ENCODE measurements at places on chromosomes 7 and 10.

- peak; percentile 43 for DNase-seq
Measured at GRCh38 chr10:97319671-97320479, 804 bp downstream of the FRAT1 start.

DNA sequence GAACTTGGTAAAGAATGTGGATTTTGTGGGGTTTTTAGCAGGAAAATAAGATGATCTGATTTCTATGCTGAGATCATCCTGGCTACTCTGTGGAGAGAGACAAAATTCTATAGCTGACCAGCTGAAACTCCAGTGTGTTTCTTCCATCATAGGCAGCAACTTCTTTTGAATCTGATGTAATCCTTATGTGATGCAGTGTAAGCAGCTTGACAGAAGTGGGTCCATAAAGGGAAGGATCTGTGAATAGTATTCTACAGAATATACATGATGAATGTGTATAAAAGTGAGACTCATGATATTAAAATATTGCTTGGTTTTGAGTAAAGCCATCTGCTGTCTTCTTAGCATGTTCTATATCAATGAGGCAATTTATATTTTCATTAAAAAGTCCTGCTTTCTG, 4.4 kb downstream of the MYO3A start:
- no peak for DNase-seq

DNA sequence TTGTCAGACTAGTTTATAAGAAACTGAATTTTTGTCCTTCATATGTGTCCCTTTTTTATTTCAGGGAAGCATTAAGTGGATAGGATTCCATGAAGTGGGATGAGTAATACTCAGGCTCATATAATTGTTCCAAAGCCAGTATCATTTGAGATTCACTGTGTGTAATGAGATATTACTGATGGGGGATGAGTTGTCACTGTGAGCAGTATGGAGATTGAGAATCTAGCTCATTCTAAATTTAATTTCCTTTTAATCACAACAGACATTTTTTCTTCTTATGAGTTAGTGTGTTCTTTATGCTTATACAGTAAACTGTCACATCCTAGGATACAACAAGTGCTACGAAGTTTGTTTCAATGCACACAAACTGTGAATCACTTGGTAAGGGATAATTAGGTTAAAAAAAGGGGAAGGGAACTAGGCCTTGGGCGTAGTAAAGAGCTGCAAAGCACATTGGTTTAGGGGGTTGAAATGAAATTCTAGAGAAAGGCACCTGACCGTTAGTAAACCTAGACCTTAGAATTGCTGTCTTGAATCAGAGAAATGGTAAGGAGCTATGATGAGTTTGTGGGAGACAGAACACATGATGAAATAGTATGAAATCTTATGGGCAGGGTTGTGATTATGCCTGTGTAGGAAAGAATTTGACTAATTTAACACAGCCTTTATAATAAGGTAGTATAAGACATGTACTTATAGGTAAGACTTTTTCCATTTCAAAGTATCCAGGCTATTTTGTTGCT, 153.4 kb downstream of the MLLT10 start:
- DNase-seq: no peak

DNA sequence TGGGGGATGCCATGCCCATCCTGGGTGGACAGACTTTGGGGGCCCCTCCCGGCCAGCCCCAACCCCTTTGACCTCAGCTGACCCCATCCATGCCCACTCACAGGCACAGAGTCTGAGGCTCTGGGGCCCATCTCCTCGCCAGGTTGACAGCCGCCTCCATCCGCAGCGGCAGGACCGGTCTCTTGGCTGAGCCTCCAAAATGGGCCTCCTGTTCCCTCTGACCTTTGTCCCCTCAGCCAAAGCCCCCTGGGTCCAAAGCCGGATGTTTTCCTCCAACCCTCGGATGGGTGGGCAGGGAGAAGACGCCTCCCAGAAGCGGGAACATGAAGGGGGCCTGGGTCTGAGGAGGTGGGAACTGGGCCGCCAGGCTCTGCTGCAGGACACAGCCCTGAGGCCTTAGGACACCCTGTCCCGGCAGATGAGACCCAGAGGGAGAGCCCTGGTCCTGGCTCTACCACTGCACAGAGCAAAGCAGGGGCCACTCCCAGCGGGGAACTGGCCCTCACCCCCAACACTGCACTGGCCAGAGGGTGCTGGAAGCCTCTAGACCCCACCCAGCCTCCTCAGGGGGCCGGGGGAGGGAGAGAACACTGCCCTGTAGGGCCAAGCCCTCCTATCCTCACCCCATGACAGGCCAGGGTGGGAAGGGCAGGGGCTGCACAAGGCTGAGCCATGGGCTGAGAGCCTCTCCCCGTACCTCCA, 12.6 kb downstream of the PDGFA start:
- DNase-seq: no peak

GRCh38 chr7:19554581-19554980, 154.3 kb downstream of the POLR1F start:
- DNase-seq: no peak

GRCh38 chr7:90625562-90625961, 29.4 kb downstream of the CDK14 start:
- no peak for DNase-seq

DNA sequence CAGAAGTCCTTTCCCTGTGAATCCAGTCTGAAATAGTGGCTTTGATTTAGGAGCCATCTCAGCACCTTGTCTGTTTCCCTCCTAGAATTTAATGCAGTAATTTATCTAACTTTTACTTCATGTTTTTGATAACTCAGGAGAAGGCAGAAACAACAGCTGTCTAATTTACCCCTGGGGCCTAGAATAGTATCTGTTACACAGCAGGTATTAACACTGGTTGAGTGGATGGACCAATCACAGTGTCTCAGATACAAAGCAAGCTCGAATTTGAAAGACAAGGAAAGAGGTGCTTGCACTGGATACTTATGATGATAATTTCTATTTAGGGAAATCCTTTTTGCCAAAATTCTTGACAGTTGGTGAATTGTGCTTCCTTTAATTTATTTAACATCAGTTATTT, 23.4 kb downstream of the CHRM2 start:
- no peak for DNase-seq

GRCh38 chr10:127423218-127423915, 125.7 kb upstream of the NPS start:
- DNase-seq: no peak

Data from stimulated activated CD4-positive, alpha-beta T cell treated with anti-CD3 and anti-CD28 coated beads, TNF-alpha, amount 100 ng/mL, for 1 hour (primary cell).